Activated naive CD8-positive, alpha-beta T cell treated with anti-CD3 and anti-CD28 coated beads for 36 hours (primary cell): ENCODE measurements at places on chromosomes 12 and 14.
A peak's percentile ranks its signal among the peaks of the same experiment; 100 is the strongest.

DNA sequence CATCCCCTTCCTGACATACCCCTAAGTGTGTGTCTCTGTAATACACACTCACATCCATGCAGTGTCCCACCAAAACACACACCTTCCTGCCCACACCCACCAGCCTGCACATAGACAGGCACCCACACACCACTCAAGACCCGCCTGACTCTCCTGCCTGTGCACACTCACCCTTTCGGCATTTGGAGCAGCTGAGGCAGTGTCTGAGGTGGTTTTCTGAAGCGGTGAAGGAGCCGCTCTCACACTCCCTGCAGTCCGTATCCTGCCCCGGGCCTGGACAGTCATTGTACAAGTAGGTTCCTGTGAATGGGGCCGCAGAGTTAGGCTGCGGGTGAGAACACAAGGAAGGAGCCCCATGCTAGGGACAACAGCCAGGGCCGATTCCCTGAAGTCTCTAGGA lies 8.3 kb downstream of the TNFRSF1A start:
- H3K27me3 ChIP-seq = no peaks in the 10 kb centered on the region
- peak overlapping the region; percentile 59 for H3K4me3 ChIP-seq
- peaks cover 52% of the 10 kb centered on the region for H3K4me1 ChIP-seq
- peaks cover 42% of the 10 kb centered on the region for H3K36me3 ChIP-seq

- no peak overlapping the region for H3K27ac ChIP-seq
- DNase-seq = no peak
- no peak overlapping the region for H3K4me3 ChIP-seq
- H3K27me3 ChIP-seq = no peaks in the 10 kb centered on the region
These were observed 38.1 kb upstream of the PCED1B start for GRCh38 chr12:47041327-47041726.

GRCh38 chr14:28493516-28493915 lies 273.1 kb upstream of the FOXG1 start:
- no peak overlapping the region for H3K4me3 ChIP-seq
- H3K4me1 ChIP-seq = no peaks in the 10 kb centered on the region
- no peaks in the 10 kb centered on the region for H3K36me3 ChIP-seq
- H3K27ac ChIP-seq = no peak overlapping the region
- no peak for DNase-seq

DNA sequence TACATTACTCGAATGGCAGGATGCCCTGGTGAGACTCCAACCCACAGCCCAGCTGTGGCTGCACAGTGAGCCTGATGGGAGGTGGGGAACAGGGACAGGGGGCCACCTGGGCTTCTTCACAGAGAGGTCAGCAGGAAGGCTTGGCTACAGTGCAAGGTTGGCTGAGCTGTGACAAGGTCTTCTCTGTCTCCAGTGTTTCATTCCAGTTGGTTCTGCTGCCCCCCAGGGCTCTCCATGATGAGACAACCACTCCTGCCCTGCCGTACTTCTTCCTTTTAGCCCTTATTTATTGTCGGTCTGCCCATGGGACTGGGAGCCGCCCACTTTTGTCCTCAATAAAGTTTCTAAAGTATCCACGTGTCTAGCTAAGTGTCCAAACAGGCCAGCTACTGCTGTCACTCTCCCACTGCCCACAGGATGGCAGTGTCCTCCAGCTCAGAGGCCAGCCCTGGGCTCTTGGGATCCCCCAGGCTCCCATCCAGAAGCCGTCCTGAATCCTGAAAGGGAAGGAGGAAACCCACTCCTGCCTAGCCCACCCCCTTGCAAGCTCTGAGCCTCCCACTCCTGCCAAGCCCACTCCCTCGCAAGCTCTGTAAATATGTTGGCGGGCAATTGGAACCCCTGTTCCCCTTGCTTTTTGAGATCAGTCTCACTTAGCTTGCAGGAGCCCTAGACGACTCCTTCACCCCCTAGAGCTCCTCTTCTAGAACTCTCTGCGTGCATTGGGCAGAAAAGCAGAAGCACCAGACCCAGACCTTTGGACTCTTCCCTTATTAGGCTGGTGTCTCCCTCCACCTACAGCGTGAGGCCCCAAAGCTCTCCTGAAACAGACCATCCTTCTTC lies 5.4 kb downstream of the C1QL4 start:
- peaks cover 8% of the 10 kb centered on the region for H3K4me1 ChIP-seq
- H3K4me3 ChIP-seq = no peak overlapping the region
- no peak overlapping the region for H3K27ac ChIP-seq
- DNase-seq = no peak
- peaks cover 48% of the 10 kb centered on the region for H3K27me3 ChIP-seq

- peak overlapping the region; percentile 87 for H3K4me3 ChIP-seq
- peaks cover 7% of the 10 kb centered on the region for H3K4me1 ChIP-seq
- no peak for DNase-seq
- H3K27me3 ChIP-seq = no peaks in the 10 kb centered on the region
- peak overlapping the region; percentile 95 for H3K27ac ChIP-seq
These were observed 905 bp downstream of the ZNF84 start for GRCh38 chr12:133038118-133038709.

- no peak for DNase-seq
- no peaks in the 10 kb centered on the region for H3K27me3 ChIP-seq
- H3K27ac ChIP-seq = no peak overlapping the region
These were observed 7.6 kb downstream of the KRT85 start for GRCh38 chr12:52359621-52360061.

GRCh38 chr12:26800858-26801257 lies 32.1 kb downstream of the ITPR2 start:
- no peaks in the 10 kb centered on the region for H3K27me3 ChIP-seq
- H3K27ac ChIP-seq = no peak overlapping the region
- peaks cover 13% of the 10 kb centered on the region for H3K36me3 ChIP-seq
- peaks cover 35% of the 10 kb centered on the region for H3K4me1 ChIP-seq
- no peak for DNase-seq

GRCh38 chr12:104637604-104638003 lies 180.9 kb downstream of the CHST11 start:
- no peak for DNase-seq
- peaks cover 26% of the 10 kb centered on the region for H3K4me1 ChIP-seq
- H3K27ac ChIP-seq = no peak overlapping the region
- peaks cover 29% of the 10 kb centered on the region for H3K36me3 ChIP-seq
- H3K4me3 ChIP-seq = no peak overlapping the region
- H3K27me3 ChIP-seq = no peaks in the 10 kb centered on the region

DNA sequence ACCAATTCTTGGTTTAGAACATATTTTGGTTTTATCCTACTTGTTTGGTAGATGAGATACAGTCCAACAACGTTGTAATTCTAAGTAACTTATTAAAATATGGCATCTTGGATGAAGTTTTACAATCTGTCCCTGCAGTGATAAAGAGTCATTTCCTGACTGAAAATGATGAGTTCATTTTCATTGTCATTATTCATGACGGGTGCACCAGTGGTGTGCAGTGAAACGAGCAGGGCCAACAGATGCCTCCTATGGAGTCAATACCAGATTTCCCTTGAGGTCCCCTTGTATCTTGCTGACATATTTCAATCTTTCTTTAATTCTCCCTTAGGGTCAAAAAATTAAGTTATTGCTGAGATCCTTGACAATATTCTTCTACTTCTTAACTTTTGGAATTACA lies 438.5 kb downstream of the LRIG3 start:
- peaks cover 4% of the 10 kb centered on the region for H3K27me3 ChIP-seq
- DNase-seq = no peak
- no peak overlapping the region for H3K4me3 ChIP-seq
- H3K36me3 ChIP-seq = no peaks in the 10 kb centered on the region

DNA sequence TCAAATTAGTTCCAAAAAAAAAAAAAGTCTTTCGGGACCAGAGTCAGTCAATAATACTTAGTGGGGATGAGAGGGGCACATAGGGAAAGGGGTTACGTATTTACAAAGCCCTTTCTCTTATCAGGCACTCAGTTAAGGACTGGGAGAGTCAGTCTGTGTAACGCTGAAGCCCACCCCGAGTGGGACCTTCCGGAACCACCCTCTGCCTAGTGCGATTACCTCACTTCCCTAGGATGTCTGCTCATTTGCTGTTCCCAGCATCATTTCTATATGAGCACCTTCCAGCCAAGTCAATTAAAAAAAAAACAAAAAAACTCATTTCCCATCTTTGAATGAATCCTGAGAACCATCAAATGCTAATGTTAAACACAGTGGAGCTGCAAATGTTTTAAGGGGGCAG lies 76.9 kb downstream of the BMP4 start:
- H3K27ac ChIP-seq = no peak overlapping the region
- no peak for DNase-seq
- H3K27me3 ChIP-seq = peaks cover 16% of the 10 kb centered on the region

- peak overlapping the region; percentile 91 for H3K27ac ChIP-seq
- DNase-seq = peak; percentile 25
- peak overlapping the region; percentile 43 for H3K4me3 ChIP-seq
- H3K27me3 ChIP-seq = no peaks in the 10 kb centered on the region
These were observed 15.0 kb upstream of the AKAP5 start for GRCh38 chr14:64450255-64450654.

DNA sequence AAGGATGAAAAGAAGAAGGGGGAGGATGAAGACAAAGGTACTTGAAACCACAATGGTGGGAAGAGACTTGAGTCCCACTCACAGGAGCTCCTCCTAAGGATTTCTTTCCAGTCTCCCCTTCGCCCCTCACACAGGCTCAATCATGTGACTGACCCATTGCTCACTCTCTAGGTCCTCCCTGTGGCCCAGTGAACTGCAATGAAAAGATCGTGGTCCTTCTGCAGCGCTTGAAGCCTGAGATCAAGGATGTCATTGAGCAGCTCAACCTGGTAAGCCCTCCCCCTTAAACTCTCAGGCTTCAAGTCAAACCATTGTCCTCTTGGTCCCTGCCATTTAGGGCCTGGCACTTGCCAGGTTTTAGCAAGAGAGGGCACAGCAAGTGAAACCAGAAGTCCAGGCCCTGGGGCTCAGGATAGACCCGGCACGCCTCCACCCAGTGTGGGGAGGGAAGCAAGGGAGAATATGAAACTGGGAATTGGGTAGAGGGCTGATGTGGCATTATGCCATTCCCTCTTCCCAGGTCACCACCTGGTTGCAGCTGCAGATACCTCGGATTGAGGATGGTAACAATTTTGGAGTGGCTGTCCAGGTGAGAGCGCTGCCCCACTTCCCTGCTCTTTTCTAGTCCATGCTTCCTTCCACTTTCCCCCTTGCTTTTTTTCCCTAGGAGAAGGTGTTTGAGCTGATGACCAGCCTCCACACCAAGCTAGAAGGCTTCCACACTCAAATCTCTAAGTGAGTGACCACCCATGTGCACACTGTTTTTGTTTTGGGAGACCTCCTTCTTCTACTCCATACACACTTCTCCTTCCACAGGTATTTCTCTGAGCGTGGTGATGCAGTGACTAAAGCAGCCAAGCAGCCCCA lies 1.8 kb downstream of the PSME1 start:
- H3K27ac ChIP-seq = peak overlapping the region; percentile 92
- peaks cover 48% of the 10 kb centered on the region for H3K4me1 ChIP-seq
- H3K4me3 ChIP-seq = peak overlapping the region; percentile 94
- no peak for DNase-seq
- H3K36me3 ChIP-seq = peaks cover 44% of the 10 kb centered on the region

DNA sequence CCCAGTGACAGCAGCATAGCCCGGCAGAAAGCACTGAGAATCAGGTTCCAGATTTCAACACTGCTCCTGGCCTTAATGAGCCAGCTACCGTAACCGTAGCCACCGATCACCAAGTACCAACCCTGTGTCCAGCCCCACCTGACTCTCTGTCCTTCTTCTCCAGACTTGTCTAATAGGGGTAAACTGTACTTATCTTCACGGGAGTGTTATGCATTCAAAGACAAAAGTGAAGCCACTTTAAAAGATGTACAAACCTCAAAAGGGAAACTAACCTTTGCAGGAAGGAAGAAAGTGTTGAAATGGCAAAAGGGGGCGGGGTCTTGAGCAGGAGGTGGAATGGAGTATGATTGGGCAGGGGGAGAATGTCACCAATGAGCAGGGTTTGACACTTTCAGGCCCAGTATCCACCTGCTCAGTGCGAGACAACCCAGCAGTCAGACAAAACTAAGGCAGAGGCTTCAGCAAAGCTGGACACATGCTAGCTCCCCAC lies 226.1 kb downstream of the CHST11 start:
- DNase-seq = peak; percentile 79
- H3K27me3 ChIP-seq = no peaks in the 10 kb centered on the region
- peaks cover 21% of the 10 kb centered on the region for H3K36me3 ChIP-seq
- peaks cover 63% of the 10 kb centered on the region for H3K4me1 ChIP-seq
- peak overlapping the region; percentile 84 for H3K27ac ChIP-seq
- H3K4me3 ChIP-seq = peak overlapping the region; percentile 65

DNA sequence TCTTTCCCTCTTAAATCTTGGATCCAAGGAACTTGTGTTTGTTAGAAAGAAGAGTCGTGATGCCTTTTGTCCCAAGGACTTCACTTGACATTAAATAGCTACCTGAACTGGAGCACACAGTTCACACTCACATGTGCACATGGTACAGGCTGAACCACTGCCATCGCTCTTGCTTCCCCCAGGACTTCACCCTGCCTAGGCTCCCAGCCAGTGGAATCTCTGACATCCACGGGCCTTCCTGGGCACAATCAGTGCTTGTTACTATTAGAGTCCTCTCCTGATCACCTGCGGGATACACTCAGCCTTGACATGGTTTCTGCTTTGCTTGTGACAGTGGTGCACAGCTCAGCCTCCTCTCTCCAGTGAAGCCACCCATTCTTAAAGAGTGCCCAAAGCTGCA lies 49.1 kb upstream of the KCNA5 start:
- peaks cover 36% of the 10 kb centered on the region for H3K27me3 ChIP-seq
- H3K27ac ChIP-seq = no peak overlapping the region
- no peak for DNase-seq
- no peaks in the 10 kb centered on the region for H3K36me3 ChIP-seq
- H3K4me3 ChIP-seq = no peak overlapping the region
- no peaks in the 10 kb centered on the region for H3K4me1 ChIP-seq

DNA sequence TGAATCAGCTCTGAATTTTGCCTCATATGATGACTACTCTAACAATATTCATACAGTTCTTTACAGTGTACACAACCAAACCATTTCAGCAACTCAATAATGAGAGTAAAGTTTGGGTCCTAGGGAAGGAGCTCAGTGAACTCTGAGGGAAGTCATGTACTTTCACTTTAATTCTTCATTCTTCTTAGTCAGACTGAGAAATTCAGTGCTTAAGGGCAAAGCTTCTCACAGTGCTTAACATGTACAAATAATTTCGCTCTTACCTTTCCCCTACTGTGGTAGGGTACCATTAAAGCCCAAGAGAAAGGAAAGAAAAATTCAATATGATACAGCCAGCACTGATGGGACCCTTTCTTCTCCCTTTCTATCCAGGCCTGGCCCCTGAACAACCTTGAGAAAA lies 435.0 kb downstream of the NELL2 start:
- DNase-seq = no peak
- no peaks in the 10 kb centered on the region for H3K27me3 ChIP-seq
- no peaks in the 10 kb centered on the region for H3K4me1 ChIP-seq
- no peak overlapping the region for H3K4me3 ChIP-seq
- H3K36me3 ChIP-seq = no peaks in the 10 kb centered on the region

DNA sequence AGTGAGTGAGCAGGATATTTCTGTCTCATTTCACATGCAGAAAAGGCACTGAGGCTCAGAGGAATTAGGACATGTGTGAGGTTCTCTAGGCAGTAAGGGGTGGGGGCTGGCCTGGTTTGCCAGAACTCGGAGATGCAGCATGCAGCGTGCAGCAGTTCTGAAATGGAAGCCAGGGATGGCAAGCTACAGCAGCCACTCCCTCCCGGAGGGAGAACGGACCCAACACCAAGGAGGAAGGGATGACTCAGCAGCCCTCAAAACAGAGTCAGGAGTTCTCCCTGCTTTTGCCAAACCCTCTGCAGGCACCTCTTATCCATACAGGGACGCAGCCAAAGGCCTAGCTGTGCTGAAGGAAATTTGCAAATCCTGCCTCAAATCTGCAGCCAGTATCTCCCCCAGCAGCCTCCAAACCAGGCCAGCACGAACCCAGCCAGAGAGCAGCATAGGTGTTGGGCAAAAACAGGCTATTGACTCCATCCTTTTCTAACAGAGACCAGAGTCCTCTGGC lies 10.3 kb upstream of the SERPINA3 start:
- H3K27ac ChIP-seq = no peak overlapping the region
- H3K36me3 ChIP-seq = no peaks in the 10 kb centered on the region
- no peaks in the 10 kb centered on the region for H3K4me1 ChIP-seq
- peaks cover 11% of the 10 kb centered on the region for H3K27me3 ChIP-seq
